ENCODE measurements at places on chromosomes 3 and 15.

GRCh38 chr15:90931828-90932659 lies at the start of gene HDDC3:
HDDC3 (minus strand) TSS chr15:90932549; CDS start chr15:90932540, 9 bp downstream.
- DNase-seq, result peak; percentile 43

- no peak for DNase-seq
These were observed 777.4 kb downstream of the TUSC7 start for GRCh38 chr3:117486719-117487716.

DNA sequence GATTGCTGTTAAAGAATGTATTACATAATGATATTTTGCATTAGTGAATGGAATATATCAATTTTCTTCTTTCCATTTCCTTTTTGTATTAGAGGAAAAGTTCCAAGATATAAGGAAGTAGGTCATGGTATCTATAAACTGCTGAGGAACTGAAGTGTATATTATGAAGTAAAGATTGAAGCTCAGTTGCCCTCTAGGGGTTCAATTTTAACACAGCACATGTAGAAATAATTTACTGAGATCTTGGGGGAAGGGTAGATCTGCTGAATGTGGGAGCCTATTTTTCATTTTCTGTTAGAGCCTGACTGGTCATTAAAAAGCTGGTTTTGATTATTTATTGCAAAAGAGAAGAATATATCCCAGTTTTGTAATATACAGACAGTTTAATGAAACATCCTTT lies 45.2 kb downstream of the CMC1 start:
- no peak for DNase-seq

DNA sequence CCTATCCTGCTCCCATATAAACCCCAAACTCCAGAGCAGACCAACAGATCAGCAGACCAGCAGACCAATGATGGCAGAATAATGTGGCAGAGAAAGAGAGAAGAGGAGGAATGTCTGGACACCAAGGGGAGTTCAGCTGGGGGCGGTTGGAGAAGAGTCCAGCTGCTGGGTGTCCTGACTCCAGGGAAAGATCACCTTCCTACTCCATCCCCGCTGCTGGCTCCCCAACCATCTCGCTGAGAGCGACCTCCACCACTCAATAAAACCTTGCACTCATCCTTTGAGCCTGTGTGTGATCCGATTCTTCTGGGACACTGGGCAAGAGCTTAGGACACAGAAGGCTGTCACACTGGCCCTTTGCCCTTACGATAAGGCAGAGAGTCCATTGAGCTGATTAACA lies 12.8 kb upstream of the PLAAT1 start:
- no peak for DNase-seq

DNA sequence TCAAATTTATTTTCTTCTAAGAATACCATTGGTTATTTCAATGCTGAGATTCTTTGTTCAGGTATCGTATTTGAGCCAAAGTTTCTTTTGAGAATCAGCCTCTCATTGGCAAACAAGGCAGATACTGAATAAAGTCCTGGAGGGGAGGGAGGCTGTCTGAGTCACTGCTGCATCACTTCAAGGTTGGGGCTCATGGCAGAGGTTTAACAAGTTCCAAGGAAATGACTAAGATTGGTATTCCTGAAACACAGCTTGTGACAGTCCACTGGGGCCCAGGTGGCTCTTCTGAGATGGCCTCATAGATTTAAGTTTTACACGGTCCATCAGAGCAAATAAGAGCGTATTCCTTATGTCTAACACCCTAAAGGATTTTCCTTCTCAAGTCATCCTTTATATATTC lies 213.8 kb upstream of the STAC start:
- peak; percentile 24 for DNase-seq

Measured in fibroblast of skin of left biceps (primary cell).